ENCODE measurements at places on chromosomes 2 and 18.

- DNase-seq = no peak
Observed at GRCh38 chr2:173059292-173059691, 16.4 kb upstream of the MAP3K20 start.

DNA sequence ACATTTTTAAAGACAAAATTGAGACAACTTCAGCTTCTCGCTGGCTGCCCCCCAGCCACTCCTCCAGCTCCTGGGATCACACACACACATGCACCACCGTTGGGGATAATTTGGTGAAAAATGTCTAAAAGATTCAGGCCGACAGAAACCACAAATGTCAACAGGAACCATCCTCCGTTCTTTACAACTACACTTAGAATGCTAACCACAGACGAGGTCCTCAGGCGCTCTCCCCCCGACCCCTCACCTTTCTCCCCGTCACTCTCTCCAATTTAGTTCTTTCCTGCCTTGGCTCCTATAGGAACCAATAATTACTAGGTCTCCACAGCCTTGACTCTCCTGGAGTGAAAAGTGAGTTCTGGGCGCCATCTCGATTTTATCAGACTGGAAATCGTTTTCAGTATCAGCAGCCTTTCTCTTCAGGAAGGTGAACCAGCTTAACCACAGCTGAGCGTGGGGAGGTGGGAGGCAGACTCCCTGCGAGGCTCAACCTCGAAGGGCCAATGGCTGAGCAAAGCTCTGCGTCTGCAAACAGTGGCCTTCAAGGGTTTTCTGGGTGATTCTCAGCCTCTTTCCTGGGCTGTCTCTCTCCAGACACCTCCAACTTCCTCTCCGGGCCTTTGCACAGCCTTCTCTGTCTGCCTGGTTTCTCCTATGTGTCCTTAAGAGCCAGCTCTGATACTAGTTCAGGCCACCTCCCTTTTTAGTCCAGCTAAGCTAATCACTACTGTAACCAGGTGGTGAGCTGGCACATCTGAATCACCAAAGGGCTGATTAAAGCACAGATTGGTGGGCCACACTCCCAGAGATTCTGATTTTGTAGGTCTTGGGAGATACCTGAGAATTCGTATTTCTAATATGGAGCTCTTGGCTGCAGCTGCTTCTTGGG lies 115.7 kb upstream of the COPS8 start:
- DNase-seq = no peak

DNA sequence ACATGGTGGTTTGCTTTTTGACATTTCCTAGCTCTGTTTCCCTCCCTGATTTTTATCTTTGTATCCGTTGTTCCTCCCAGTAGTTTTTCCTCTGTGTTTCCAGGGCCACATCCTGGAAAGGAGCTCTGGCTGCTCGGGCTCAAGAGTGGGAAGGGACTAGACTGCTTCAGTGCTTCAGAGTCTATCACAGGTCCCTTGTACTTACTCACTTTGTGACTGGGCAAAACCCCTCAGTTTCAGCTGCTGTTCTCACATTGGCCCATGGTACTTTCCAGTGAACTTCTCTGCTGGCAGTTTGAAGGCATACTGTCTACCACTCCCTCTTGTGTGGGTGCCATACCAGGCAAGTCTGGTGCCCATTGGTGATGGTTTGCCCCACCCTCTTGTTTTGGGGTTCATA lies 7.5 kb upstream of the STAMBP start:
- no peak for DNase-seq

- DNase-seq = no peak
Observed at GRCh38 chr2:69828938-69829255, 563 bp upstream of the GMCL1 start.

- DNase-seq = no peak
Observed at GRCh38 chr2:230042195-230042594, 26.5 kb downstream of the SLC16A14 start.

- DNase-seq = no peak
Observed at GRCh38 chr2:64996871-64997307, 7.7 kb downstream of the SLC1A4 start.

- DNase-seq = no peak
Observed at GRCh38 chr2:53911434-53912189, 51.8 kb upstream of the GPR75 start.

DNA sequence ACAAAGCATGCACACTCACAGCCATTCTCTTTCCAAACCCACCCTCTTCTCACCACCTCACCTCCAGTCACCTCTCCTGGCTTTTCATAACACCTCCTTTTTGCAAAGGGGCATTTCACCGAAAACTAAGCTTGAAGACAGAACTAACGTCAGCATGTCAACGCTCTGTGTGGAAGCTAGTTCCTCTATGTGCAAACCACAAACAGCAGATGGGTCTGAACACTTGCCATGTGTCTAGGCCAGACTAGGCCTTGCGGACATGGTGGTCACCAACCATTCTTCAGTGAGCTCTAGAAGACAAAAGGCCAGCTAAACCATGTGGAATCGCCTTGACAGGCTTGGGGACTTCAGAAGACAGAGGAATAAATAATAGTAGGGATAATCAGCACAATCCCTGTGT lies 148.5 kb downstream of the TXNL1 start:
- no peak for DNase-seq

DNA sequence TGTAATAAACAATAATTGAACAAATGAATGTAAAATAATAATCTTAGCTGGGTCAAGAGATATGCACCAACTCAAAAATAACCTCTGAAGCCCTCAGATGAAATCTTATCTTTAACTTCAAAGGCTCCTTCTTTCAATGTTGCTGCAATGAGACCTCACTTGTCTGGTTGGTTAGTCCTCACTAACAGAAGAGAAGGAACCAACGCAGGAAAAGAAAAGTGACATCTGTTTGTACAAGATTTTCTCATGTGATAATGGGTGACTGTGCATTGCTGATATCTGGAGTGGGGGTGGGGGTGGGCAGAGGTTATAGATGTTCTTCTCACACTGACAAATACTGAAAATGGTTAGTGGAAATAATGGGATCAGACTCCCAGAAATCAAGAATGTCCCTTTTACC lies 2.6 kb downstream of the SCN7A start:
- DNase-seq = no peak

- no peak for DNase-seq
Observed at GRCh38 chr2:21289989-21290388, 166.2 kb downstream of the TDRD15 start.

GRCh38 chr2:78992451-78992806 lies 33.1 kb upstream of the REG3G start:
- no peak for DNase-seq

GRCh38 chr2:209476367-209477208 lies 52.7 kb downstream of the MAP2 start:
- DNase-seq = no peak

- no peak for DNase-seq
Observed at GRCh38 chr2:119753930-119754321, 5.8 kb upstream of the PTPN4 start.

DNA sequence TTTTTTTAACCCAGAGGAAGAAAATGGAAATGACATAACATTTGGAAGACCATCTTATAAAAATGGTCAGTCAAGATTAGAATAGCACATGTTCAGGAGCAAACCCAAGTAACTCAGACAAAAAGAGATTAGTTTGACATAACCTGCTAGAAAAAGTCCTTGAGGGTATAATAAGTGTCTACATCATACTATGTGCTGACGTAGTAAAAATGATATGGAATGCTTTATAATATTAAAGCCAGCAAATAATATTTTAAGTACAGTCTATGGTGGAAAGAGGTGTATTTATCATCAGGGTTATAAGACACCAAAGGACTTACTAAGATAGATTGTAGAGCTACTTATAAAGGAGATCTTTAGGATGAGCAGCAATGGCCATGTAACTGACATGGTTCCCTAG lies 169.0 kb downstream of the LTBP1 start:
- DNase-seq = no peak

DNA sequence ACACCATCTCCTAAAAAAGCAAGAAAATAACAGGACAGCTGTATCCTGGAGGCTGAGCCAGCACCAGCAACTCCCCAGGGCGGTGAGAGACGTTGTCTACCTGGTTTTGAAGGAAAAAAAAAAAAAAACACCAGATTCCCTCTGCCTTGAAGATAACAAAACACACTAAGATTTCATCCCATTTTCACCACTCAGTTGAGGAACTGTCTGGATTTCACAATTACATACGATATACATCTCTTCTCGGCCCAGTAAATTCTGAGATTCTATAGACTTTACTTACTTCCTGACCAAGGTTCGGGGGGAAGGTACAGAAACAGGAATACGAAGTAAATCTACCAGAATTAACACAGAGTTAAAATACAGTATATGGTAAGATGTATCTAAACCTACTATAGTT lies 8.5 kb downstream of the ZNF516 start:
- DNase-seq = no peak

DNA sequence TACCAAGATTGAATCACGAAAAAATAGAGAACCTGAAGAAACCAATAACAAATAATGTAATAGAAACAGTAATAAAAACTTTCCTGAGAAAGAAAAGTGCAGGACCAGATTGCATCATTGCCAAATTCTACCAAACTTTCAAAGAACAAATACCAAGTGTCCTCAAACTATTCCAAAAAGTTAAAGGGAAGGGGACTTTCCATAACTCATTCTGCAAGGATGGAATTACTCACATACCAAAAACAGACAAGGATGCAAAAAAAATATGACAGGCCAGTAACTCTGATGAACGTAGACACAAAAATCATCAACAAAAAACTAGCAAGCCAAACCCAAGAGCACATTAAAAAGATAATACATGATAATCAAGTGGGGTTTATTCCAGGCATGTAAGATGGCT lies 172.3 kb upstream of the SLC35G4 start:
- DNase-seq = no peak

GRCh38 chr2:15638720-15639119 lies 47.1 kb downstream of the DDX1 start:
- no peak for DNase-seq

DNA sequence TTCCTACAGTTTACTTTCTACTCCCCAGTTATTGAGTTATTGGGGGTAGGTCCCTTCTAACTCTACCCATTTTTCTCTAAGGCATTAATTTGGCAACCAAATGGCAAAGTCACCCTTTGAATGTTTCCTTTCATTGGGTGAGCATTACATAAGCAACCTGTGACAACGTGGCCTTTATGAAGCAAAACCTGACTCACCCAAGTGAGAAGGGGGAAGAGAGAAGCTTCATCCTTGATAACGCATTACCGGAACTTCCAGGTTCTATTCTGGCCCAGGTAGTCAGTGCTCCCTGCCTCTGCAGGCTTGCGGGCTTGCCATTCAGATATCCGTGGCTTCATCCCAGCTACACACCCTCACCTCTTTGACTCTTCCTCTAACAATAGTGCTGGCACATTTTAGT lies 39.1 kb upstream of the FAM124B start:
- no peak for DNase-seq

DNA sequence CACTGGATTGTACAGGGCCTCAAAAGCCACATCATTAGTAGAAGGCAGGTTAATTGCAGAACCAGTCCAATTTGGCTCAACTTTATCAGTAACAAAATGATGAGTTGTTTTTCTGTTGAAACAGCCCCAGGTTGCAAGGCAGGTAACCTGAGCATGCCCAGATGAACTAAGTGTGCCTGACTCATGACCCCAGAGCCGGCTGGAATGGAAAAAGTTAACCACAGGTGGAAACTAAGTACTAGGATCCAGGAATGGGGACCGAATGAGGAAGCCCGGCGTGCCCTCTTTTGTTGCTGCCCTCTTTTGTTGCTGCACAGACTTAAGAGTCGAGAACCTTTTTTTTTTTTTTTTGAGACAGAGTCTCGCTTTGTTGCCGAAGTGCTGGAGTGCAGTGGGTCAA lies 79.5 kb upstream of the YWHAQ start:
- no peak for DNase-seq

GRCh38 chr2:191166111-191166755 lies 15.4 kb upstream of the STAT4 start:
- no peak for DNase-seq

DNA sequence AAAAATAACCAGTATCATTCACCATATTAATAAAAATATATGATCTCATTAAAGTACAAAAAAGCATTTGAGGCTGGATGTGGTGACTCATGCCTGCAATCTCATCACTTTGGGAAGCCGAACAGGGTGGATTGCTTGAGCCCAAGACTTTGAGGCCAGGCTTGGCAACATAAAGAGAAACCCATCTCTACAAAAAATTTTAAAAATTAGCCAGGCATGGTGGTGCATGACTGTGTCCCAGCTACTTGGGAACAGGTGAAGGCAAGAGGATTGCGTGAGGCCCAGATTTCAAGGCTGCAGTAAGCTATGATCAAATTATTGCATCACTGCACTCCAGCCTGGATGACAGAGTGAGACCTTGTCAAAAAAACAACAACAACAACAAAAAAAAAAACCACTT lies 75.9 kb downstream of the RAD51AP2 start:
- DNase-seq = no peak

DNA sequence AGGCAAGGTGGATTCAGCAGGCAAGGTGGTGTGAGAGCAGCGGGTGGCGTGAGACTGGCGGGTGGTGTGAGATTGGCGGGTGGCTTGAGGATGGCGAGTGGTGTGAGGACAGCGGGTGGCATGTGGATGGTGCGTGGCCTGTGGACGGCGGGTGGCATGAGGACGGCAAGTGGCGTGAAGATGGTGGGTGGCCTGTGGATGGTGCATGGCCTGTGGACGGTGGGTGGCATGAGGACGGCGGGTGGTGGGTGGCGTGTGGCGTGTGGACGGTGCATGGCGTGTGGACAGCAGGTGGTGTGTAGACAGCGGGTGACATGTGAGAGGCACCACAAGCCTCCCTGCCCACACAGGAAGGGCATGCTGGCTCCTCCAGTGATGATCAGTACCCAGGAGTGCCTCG lies 186.9 kb upstream of the SALL3 start:
- DNase-seq = no peak

GRCh38 chr2:235855011-235855410 lies 313.2 kb downstream of the GBX2 start:
- DNase-seq = no peak

DNA sequence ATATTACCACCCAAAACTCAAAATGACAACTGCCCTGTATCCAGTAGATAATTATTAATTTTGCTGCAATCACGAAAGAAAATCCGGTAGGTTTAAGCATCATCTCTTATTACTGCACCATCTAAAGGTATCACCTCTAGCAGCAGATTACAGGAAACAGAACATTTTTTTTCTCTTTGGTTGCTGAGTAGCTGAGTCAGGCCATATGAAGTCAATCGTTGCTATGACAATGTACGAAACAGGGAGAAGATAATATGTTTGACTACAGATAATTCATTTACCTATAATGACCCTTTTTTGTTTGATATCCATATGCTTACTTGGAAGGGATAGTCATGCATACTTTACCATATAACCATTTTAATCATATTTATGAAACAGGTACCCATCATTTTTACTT lies 831.6 kb upstream of the CHAC2 start:
- no peak for DNase-seq

DNA sequence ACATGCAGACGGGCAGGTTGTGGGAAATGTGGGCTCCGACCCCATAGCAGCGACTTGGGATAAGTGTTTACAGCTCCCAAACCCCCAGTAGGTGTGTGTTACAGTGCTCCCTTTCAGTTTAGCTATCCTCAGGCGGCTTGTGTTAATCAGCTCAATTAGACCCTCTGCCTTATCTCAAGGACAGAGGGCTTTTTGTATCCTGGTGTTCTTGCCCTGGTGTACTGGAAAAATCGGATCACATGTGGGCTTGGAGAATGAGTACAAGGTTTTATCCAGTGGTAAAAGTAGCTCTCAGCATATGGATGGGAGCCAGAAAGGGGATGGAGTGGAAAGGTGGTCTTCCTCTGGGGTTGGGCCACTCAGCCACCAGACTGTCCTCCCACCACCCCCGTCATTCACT lies 264.7 kb upstream of the SYT4 start:
- no peak for DNase-seq

Measured in activated T-cell treated with anti-CD3 and anti-CD28 coated beads, Interleukin-2, amount 50 U/mL, for 4 hours (primary cell).